ENCODE measurements at places on chromosomes 16 and 17.

DNA sequence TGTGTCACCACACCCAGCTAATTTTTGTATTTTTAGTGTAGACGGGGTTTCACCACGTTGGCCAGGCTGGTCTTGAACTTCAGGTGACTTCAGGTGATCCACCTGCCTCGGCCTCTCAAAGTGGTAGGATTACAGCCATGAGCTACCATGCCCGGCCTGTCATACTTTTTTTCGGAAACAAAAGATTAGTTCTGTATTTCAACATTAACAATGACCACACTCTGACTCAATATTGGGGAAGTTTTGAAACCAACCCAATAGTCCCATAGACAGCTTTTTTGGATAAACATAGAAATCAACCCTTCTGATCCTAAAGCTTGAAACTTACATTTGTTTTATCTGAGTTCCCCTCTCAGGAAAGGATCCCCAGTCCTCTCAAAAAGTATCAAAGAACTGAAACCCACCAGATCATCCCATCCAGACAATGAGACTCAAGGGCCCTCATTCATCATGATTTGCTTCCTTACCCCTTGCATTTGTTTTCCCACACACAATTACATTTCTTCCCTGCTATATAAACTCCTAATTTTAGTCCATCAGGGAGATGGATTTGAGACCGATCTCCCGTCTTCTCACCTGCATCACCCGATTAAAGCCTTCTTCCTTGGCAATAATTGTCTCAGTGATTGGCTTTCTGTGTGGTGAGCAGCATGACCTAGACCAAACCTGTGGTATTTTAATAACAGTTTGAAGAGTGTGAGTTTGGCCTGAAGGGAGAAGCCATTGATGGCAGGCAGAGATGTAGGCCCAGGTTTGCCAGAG is 7.2 kb upstream of the AGRP start:
- DNase-seq: no peak

- DNase-seq: no peak
Observed at GRCh38 chr17:74579900-74580299, 12.2 kb downstream of the CD300LD start.

- no peak for DNase-seq
Observed at GRCh38 chr17:68706356-68706920, 105.3 kb upstream of the FAM20A start.

GRCh38 chr17:71970312-71970711 is 150.5 kb upstream of the SOX9 start:
- no peak for DNase-seq

DNA sequence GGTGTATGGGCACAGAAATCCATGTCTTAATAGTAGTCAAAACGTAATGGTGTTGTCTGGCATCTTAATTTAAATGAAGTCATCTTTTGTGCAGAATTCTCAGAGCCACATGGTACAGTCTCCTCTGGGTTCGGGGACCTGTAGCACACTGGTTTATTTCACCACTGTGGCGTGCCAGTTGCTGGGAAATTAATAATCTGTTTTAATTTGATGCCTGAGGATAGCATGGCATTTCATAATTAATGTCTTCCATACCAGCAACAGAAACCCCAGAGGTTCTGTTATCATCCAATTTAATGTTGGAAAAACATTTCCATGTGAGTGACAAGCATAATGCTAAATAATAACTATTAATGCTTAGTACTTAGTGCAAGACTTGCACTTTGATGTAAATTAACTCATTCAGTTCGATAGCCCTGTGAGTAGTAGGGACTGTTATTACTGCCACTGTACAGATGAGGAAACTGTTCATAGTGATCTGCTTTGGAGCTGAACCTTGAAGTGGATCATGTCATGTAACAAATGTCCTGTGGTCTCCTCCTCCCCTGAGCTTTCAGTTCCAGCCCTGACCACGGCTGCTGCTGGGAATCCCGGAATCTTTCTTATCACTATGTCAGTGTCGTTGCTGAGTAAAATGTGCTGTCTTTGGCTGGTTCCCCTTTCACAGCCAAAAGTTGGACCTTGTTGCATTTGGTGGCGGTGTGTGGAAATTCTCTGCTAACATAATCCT is 51.2 kb downstream of the SNX29 start:
- DNase-seq: no peak

Measured in hippocampal formation (tissue), 2 donors.